ENCODE measurements at places on chromosomes 4 and X. TPM values are rescaled to one million over a fixed set of nuclear protein-coding genes. Genes with fewer than 3 reads are reported as not detected.

- no peak for DNase-seq
These were observed 419.5 kb upstream of the ATOH1 start for GRCh38 chr4:93409035-93409434.

- DNase-seq = no peak
These were observed 966.2 kb downstream of the RPA4 start for GRCh38 chrX:97849951-97850350.

DNA sequence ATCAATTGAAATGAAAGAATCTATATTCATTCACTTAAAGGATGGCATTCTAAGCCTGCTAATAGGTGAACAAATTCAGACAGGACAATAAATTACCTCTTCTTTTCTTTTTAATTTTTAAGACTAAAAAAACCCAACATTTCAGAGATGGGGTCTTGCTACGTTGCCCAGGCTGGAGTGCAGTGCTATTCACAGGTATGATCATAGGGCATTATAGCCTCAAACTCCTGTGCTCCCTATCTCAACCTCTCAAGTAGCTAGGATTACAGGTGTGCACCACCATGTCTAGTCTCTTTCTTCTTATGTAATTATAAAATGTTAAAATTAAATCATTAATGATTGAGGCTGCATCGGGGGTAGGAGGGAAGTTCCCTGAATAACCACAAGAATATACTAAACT lies 52.5 kb upstream of the PDLIM5 start:
- DNase-seq = no peak

GRCh38 chrX:22126327-22126726 lies 94.2 kb downstream of the PHEX start:
- DNase-seq = no peak

DNA sequence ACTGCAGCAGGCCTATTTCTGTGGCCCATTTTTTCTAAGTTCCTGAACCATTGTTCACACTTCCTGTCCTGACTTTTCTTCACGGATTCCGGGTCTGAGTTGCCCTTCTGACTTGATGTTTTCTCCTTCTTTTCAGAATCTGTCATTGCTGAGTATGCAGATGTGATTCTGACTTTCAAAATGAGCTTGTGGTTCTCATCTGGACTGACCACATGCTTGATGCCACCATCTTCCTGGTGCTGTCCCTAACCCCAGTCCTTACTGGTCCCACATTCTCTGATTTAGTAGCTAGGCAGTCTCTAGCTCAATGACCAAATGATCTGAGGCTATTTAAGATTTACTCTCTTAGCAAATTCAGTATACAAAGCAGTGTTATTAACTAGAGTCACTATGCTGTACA lies 822.3 kb upstream of the TENM3 start:
- DNase-seq = no peak

DNA sequence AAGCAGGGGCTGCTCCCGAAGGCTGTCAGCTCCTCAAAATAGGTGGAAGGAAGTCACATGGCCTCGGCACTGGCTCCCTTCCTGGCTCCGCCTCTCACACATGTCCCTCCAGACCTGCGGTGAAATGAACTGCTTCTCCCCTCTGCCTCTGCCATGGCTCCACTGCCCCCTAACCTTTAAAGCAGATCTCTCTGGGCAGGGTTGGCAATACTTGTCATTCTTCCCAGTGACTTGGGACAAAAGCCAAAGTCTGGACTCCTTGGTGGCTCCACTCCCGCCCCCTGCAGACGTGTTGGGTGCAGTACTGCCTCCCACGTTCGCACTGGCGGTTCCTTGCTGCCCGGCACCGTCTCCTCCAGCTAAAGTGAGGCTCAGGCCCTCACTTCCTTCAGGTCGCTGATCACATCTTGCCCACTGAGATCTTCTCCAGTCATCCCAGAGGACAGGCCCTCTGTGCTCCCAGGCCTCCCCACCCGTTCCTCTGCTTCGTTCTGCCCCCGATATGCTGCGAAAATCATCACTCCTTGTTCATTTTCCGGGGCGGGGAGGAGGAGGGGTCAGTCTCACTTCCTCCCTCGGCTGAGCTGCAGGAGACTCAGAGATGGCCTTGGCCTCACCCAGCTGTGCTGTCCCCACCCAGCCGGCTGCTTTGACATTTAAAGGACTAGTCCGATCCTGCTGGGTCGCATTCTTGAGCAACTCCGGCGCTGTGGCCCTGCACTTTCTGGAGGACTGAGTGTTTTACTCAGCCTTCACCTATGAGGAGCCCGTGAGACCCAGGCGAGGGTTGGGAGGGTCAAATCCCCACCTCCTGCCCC lies 97.4 kb downstream of the PHKA2 start:
- peak; percentile 42 for DNase-seq

GRCh38 chr4:180057891-180058671 lies 2185.1 kb upstream of the TENM3 start:
- no peak for DNase-seq

DNA sequence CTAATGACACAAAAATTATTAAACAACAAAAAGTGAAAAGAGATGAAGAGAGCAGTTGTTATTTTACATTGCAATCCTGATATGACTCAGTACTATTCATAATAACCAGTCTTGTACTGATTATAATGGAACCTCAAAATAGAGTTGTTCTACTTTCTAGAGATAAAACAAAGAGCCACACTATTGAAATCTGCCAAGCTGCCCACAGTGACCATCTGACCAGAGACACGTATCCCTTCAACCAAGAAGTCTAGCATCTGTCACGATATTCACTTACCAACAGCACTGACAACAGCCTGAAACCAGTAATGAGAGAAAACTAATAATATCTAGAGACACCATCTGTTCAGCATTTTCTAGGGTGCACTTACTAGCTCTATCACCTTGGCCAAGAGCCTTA lies 466.7 kb downstream of the NKX6-1 start:
- DNase-seq = no peak

GRCh38 chrX:40539214-40540142 lies 41.3 kb upstream of the ATP6AP2 start:
- peak; percentile 77 for DNase-seq

DNA sequence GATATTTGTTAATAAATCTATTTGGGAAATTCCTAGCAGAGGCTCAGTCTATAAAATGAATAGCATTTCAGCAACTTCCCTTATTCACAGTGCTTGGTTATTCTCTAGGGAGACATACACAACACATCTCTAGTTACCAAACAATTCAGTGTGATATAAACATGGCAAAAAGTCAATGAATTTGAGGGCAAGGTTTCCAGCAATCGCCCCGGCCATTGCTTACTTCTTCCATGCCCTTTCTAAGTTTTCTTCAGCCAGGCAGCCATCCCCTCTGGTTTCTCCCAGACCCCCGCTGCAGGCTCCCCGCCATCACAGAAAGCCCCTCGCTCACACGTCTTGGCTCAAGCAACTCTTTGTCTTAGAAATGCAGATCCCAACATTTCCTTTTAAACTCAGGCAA lies 4.4 kb downstream of the TLR7 start:
- no peak for DNase-seq

DNA sequence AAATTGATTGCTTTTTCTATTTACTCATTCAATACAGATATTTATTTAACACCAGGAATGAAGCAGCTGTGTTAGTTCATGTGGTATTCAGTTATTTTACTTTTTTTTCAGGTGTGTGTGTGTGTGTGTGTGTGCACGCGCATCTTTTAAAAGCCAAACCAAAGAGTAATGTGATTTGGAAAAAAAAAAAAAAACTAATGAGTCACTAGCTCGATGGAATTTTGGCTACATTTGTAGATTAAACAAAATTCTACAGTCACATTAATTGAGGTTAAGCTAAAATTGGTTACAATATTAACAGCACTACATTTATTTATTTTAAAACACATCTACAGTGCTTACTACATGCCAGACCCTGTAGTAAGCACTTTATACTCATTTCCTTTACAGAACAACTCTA lies 66.8 kb downstream of the HHIP start:
- no peak for DNase-seq

- no peak for DNase-seq
These were observed 152.3 kb downstream of the WDFY3 start for GRCh38 chr4:84814094-84814750.

- DNase-seq = no peak
These were observed 57.9 kb downstream of the MND1 start for GRCh38 chr4:153402366-153402765.

GRCh38 chr4:40186665-40187014 lies 10.2 kb upstream of the RHOH start:
- DNase-seq = no peak

DNA sequence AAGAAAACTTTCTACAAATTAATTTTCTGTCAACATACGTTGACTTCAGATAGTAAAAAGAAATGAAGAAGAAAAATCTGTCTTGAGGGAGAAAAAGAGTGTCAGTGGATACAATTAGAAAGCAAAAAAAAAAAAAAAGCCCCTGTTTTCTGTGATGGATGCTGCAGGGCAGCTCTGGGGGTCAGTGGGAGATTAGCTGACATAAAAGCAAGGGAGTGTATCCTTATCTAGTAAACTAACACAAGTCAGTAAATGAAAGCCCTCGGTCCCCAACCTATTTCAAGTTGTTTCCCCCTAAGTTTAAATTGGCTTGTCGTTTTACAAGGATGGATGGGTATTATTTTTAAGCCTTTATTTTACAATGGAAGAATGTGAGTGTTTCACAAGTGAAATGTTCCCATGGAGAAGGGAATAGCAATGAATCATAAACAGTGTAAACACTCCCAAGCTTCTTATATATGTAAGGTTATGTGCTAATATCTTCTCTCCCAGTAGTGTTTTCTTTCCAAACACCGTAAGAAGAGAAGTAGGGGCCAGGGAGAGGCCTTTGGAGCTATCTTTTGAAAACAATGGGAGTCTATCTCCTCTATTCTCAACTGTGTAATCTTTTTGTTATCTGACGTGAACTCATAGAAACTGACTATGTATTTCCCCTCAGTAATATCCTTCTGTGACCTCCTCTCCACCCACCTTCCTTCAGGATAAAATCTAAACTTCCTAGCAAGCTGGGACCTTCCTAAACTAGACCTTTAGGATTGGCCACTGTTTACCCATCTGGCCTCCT lies 347.7 kb downstream of the FBXO8 start:
- DNase-seq = no peak

- DNase-seq = peak; percentile 36
These were observed 11.3 kb upstream of the LONRF3 start for GRCh38 chrX:118963159-118963558.

DNA sequence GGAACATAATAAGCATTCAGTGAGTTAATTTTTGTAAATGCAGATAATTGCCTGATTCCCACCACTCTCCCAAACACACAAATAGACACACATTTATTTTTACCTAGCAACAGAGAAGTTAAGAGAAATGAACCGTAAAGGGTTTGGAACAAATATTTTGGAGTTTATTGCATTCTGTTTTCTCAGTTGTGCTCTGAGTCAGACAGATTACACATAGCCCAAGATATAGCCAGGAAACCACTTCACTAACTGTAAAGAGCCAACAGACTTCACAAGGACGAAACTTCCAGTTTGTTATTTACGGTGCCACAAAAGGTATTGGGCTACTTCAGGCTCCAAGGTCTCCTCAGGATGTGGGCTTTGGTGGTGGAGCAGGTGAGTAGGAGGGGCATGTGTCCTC lies 217.0 kb downstream of the BMPR1B start:
- DNase-seq = no peak

DNA sequence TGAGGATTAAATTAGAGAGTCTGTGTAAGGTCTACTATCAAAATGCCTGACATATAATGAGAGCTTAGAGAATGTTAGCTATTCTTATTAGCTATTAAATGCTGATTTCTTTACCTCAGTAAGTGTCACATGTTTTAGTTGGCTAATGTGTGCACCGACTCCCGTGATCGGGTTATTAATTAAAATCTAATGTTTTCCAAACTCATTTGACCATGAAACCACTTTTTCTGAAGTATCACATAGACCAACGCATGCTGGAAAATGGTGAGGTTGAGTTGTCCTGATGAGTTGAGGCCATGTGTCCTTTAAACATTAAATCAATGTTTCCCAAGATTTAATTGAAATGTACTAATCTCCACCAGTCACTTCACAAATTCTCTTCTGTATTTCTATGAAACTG lies 84.8 kb upstream of the C1QTNF7 start:
- DNase-seq = no peak

GRCh38 chr4:72320223-72320948 lies 248.6 kb downstream of the ADAMTS3 start:
- no peak for DNase-seq

DNA sequence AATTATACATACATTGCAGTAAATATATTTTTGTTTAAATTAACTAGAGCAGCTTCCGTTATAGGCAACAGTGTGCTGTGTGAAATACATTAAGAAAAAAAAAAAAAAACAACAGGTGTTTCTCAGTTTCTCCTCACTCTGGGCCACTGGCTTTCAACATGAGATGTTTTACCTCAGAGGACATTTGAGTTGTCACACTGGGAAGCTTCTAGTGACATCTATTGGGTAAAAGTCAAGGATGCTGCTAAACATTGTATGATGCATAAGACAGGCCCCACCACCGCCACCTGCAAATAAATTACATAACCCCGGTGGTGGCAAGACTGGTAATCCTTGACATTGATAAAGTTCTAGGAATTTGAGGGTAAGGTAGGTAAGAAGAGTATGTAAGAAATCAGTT lies 1512.2 kb downstream of the C4orf33 start:
- DNase-seq = no peak

DNA sequence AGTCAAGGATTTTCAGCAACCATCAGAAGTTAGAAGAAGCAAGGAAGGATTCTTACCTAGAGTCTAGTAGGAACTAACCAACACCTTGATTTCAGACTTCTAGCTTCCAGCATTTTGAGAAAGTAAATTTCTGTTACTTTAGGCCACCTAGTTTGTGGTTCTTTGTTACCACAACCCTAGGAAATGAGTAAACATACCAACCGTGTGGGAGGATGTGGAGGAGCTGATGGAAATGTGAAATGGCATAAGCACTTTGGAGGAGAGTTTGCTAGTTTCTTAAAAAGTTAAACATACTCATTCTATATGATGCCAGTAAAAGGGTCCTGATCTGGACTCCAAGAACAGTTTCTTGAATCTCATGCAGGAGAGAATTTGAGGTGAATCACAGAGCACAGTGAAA lies 679.4 kb downstream of the PDHA2 start:
- no peak for DNase-seq

GRCh38 chrX:50211510-50211909 lies 6.9 kb downstream of the CCNB3 start:
- no peak for DNase-seq

EIF2S3 gene
- total RNA-seq = 62.5 TPM

CXCL10 gene
- 0.84 TPM for total RNA-seq

CXorf65 gene
- not detected for total RNA-seq

MAGEA1 gene
- not detected for total RNA-seq

TMPRSS11A gene
- total RNA-seq = not detected

ACOX3 gene
- total RNA-seq = 24.6 TPM

MCF2 gene
- 0.33 TPM for total RNA-seq

VBP1 gene
- 40.7 TPM for total RNA-seq

MAGEC3 gene
- total RNA-seq = not detected

SYN1 gene
- total RNA-seq = 0.09 TPM

TNMD gene
- not detected for total RNA-seq

SLC34A2 gene
- 1.4 TPM for total RNA-seq
